ENCODE measurements at places on chromosomes 12 and 14.

GRCh38 chr14:64680013-64680713 lies 24.1 kb upstream of the PLEKHG3 start:
- no peak for DNase-seq

DNA sequence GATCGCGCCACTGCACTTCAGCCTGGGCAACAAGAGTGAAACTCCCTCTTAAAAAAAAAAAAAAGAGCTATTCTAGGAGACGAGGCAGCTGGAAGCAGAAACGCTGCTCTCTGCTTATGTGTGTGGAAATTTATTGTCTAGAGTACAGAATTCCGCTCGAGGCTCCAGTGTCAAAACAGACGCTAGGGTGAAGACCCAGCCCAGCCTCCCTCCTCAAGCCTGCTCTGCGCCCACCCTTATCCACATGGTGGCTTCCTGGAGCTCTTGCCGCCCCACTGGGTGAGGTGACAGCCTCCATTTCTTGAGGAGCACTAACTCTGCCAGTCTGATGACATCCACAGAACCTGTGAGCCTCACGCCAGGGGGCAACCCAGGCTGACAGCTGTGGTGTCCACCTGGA lies 49.5 kb upstream of the DLK1 start:
- no peak for DNase-seq

DNA sequence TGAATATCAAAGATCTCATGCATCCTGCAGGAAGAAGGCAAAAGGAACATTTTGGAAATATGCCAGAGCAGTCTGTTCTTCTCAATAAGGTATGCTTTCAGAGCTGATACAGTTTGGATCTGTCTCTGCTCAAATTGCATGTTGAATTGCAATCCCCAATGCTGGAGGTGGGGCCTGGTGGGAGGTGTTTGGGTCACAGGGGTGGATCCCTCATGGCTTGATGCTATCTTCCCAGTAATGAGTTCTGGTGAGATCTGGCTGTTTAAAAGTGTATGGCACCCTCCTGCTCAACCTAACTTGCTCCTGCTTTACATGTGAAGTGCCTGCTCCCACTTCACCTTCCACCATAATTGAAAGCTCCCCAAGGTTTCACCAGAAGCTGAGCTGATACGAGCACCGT lies 76.6 kb downstream of the RIN3 start:
- no peak for DNase-seq

DNA sequence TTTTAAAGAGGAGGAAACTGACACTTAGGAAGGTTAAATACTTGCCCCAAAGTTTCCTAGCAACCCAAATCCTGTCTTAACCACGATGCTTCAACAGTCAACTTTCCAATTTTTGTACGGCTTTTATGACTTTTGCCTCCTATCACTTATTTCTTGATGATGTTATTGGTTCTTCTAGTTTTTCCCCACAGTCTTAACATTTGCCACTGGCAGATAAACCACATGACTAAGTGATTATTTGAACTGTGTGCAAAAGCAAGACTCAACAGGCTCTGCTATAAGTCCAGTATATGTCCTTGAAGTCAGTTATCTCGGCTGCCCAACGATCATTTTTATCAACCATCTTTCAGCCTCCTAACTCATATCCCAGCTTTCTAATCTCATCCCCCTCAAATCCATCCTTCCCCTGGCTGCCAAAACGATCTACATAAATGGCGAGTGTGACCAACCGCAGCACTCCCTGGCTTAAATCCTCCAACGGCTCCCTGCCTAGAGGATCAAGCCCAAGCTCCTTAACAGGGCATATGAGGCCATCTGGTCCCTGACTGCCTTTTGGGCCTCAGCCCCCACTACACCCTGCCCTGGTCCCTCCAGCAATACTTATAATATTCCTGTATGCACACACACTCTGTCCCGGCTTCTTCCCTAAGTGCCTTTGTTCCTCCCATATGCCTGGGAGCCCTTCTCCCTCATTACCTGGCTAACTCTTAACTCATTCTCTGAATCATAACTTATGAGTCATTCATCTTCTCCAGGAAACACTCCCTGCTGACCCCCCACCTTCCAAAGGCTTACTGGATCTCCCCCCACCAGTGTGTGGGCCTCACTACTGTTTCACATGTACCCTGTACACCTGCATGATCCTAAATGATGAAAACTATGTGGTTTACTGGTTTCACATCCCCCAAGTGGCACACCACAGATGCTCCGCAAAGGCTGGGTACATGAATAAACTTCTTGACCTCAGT lies 8.8 kb downstream of the VPS37B start:
- DNase-seq: peak; percentile 58

DNA sequence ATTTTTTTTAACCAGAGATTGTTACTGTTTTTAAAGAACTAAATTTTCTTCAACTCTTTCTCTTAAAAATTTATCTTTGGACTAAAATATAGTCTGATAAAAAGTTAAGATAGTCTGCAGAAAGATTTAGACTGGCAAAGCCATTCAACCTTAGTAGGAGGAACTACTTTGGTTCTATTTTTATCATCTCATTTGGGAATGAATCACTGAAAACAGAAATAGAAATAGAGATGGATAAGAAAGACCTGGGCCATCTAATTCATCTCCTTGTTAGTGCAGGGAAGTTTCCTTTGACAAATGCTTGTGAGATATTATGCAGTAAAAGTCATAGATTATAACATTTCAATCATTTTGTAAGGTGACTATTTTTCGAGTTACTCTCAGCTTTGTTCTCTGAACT lies 263.2 kb upstream of the NPAS3 start:
- peak; percentile 49 for DNase-seq

GRCh38 chr12:66165141-66165540 lies 4.7 kb downstream of the TMBIM4 start:
- DNase-seq: no peak

- DNase-seq: no peak
Measured at GRCh38 chr12:18651525-18651924, 86.3 kb downstream of the PLCZ1 start.

GRCh38 chr12:117527479-117527855 lies 166.0 kb upstream of the NOS1 start:
- DNase-seq: no peak

DNA sequence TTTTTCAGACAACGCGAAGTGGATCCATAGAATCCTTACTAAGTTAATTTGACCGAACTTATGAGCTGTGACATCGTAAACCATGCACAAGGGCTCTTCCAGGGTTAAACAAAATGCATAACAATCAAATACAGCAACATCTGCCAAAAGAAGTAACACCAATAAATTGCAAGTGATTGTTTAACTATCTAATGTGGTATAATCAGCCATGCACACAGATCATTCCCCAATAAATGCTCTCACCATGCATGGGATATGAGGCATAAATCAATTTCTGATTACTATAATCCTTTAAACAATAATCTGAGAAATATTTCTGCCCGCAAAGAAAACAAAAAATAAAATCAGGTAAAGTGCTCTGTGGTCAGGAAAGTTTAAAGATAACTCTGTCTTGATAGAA lies 7.7 kb upstream of the PLEKHG7 start:
- no peak for DNase-seq

DNA sequence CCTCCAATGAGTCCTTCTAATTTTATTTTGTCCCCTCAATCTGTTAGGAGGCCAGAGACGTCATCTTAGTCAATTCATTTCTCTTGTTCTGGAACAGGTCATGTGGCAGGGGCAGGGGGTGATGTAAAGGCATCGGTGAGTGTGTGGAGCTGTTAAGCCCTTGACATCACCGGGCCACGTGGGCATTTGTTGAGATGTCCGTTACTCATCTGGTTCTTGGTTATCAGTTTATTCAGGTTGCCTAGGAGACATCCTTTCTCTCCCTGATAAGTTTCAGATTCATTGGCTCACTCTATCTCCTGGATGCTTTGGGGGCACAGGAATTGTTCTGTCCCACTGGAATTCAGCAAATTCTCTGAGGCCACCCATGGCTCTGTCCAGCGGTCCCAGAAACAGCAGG lies 33.6 kb upstream of the SEL1L start:
- DNase-seq: no peak

GRCh38 chr12:54561164-54561563 lies 11.8 kb downstream of the PDE1B start:
- no peak for DNase-seq

DNA sequence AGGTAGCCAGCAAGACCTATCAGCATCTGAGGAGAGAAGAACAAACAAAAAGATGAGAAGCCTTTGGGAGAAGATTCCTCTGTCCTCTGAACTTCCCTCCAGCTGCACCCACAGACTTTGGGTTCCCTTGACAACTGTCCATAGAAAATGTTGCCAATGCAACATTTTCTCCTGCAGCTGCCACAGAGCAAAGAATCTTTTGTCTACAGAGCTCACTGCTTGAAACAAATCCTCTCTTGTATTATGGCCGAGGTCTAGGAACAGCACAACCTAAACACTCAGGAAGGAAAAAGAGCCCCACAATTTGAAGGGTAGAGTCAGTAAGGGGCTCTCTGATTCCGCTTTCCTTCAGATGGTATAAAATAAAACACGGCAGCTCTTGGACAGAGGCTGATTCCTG lies 14.3 kb downstream of the POMT2 start:
- peak; percentile 64 for DNase-seq

DNA sequence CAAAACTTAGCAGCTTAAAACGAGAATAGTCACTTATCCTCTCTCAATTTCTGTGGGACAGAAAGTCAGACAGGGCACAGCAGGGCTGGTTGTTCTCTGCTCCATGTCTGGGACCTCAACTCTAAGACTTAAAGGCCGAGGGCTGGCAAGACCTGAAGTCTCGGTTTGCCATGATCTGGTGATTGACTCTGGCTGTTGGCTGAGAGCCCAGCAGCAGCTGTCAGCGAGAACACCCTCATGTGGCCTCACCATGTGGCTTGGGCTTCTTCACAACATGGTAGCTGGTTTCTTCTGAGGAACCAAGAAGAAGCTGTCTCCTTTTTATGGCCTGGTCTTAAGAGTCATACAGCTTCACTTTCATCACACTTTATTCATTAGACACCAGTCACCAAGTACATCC lies 1.7 kb upstream of the VASH1 start:
- no peak for DNase-seq

DNA sequence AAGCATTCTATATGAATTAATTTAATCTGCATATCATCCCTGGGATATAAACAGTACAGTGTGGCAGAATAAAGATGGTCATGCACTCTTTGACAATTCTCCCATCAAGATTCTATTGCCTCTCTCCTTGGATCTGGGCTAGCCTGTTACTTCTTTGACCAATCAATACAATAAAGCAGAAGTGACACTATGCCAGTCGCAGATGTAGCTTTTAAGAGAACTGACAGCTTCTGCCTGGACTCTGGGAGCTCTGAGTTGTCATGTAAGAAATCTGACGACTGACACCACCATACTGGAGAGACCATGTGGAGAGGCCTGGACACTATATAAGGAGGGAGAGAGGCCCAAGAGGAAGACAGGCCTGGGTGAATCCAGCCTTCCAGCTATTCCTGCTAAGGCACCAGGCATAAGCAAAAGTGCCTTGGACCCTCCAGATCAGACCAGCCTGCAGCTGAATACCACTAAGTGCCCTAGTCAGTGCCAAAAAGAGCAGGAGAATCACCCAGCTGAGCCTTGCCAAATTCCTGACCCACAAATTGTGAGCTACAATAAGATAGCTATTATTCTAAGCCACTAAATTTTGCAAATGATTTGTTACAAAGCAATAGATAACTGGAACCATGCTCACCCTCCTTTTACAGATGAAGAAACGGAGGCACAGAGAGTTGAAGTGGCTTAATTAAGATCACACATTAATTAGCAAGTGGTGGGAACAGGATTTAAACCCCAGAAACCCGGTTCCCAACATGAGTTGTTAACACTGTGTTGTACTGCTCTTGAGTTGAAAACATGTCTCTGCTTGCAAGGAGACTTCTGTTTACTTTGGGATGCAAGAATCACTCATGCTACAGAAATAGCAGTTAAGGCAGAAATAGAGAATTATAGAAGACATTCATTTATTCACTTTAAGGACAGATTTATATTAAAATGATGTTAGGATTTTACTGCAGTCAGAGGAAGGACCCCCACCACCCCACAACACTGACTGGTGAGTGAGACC lies 84.6 kb downstream of the RIN3 start:
- DNase-seq: no peak

- DNase-seq: no peak
Measured at GRCh38 chr14:34837801-34838322, 37.3 kb downstream of the BAZ1A start.

DNA sequence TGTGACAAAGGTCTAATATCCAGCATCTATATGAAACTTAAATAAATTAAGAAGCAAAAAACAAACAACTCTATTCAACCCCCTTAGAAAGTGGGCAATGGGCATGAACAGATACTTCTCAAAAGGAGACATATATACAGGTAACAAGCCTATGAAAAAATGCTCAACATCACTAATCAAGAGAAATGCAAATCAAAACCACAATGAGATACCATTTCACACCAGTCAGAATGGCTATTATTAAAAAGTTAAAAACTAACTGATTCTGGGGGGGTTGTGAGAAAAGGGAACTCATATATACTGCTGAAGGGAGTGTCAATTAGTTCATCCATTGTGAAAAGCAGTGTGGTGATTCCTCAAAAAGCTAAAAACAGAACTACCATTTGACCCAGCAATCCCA lies 198.9 kb downstream of the BMP4 start:
- DNase-seq: no peak

DNA sequence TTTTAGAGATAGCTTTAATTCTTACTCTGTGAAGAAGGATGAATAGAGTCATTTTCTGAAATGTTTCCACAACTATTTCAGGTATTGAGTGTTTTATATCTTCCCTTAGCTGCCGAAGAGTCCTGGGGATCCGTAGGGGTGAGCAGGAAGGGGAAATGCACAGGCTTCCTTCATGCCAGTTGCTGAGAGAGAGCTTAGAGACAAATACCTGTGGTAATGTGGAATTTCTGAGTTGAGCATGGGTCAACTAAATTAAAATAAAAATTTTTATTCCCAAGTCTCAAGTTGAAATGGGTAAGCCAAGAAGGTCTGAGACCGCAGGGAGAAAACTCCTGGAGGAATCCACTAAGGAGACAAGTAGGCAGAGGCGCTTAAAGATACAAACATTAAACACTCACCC lies 185.7 kb downstream of the DAD1 start:
- peak; percentile 71 for DNase-seq

All from myocyte (in vitro differentiated cells).